Kidney capillary endothelial cell (primary cell): ENCODE measurements at places on chromosomes 4 and X.

GRCh38 chrX:64850371-64851082 is 125.7 kb downstream of the ZC4H2 start:
- DNase-seq: no peak

DNA sequence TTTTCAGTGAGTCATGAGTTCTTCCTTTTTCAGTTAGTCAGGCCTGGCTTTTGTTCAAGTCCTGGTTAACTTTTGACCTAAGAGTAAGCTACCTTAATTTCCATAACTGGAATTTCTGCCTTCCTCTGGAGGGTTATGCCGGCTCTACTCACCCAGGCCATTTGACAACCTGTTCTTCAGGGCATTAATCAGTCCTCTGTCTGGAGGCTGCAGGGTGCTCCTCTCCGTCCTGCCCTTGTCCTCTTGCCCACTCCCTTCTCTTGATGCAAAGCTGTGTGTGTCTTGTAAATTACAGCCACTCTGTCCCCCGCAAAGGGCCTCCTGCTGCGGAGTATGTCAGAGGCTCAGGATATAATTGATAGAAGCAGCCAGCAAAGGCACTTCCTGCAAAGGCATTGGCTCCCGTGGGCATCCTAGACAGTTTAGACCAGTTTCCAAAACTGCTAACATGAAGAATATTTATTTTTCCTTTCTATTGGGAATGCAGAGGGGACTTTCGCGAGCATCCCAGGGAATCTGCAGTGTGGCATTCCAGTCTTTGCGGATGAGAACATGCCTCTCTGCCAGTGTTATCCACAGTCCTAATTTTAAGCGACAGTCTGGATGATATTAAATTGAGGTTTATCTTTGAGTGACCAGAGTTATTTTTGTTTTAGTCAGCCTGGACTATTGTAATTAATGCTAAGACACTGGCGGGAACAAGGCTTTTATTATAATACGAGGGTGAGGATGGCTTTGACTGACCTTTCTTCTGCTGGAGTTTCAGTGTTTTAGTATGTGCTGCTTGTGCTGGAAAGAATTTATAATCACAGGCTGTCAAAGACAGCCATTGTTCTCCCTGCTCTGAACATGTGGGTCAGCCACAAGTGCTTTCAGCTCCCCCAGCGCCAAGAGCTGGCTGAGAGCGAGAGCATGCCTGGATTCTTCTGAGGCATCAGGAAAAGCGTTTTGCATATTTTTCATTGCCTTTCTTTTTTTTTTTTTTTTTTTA is 74.2 kb downstream of the LIMCH1 start:
- DNase-seq: peak; percentile 19

DNA sequence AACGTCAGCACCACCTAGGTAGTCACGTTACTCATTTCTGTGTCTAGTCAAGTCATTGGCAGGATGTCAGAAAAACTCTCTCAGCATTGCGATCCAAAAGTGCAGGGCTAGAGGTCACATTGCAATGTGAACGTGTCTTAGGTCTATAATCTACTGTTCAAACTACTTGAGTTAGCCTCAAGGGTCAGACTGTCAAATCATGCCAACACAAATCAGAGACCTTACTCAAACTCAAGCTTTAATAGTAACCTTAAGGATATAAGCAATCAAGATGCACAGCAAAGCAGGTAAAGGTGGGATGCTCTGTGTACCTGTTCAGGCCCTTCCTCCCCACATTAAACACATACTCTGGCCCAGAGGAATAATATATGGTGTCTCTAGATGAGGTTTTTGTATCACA is 114.4 kb upstream of the NOCT start:
- DNase-seq: no peak

GRCh38 chr4:7462509-7462971 is 27.8 kb upstream of the PSAPL1 start:
- peak; percentile 13 for DNase-seq

- peak; percentile 82 for DNase-seq
Observed at GRCh38 chr4:123939621-123940020, 543.0 kb downstream of the SPRY1 start.
